ENCODE measurements at places on chromosomes 13 and 19.

DNA sequence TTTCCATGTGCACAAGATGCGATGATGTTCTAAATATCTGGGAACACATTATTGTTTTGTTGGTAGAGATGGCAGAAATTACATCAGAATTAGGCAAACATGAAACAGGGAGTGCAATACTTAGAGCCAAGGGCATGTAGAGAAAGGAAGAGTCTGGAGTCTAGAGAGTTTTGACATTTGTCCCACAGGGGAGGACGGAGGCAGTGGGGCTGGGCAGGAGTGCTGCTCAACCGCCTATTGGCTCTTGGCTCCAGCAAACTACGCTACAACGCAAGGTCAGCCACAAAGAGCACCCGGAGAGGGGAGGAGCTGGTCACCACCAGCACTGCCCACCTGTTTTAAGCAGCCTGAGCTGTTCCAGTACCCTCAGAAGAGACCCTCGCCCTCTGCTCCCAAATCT, 108.3 kb downstream of the ABCC4 start:
- no peak for DNase-seq

GRCh38 chr13:41463838-41464602, 6.7 kb downstream of the RGCC start:
- DNase-seq, result peak; percentile 39

DNA sequence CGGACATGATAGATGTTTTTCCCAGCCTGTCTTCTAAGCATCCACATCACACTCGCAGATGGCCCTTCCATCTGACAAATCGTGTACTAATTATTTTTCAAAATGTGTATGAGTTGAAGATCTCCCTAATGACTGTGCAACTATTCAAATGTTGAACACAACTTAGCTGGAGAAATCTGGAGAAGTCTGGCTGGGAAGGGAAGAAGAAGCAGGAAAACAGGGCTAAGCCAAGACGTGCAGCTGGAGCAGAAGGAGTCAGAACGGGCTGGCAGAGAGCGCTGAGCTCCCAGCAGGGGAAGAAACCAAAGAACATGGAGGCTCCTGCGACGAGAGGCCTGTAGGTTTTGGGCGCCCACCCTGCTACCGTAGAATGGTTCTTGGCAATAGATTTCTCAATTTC, 13.2 kb upstream of the LATS2 start:
- no peak for DNase-seq

DNA sequence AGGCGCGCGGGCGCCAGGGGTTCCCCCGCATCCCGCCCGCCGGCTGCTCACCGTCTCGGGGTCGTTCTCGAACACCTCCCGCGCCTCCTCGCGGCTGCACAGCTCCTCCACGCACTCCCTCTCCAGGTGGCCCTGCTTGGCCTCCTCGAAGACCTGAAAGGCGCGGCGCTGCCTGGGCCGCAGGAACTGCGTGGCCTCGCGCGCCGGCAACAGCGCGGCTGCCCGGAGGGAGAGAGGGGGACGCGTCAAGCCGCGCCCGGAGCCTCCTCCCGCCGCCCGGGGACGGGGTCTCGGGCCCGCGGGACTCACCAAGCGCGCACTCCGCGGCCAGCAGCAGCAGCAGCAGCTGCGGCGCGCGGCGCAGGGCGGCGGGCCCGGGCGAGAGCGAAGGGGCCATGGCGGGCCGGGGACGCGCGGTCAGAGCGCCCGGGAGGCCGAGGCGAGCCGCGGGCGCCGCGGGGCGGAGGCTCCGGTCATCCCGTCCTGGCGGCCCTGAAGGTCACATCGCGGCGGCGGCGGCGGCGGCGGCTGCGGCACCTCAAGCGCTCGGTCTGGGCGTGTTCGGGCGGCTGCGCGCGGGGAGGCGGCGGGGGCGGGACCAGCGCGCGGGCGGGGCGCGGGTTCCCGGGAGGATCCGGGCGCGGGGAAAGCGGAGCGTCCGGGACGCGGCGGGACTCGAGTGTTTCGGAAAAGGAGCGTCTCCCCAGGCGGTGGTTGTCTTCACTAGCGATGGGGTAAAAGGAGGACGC, at the start of gene GAS6:
TSS of gene GAS6 (minus strand) at position 553 of the 749 bp plus-strand sequence. CDS start at position 397, 156 bp downstream.
- peak; percentile 2 for DNase-seq

DNA sequence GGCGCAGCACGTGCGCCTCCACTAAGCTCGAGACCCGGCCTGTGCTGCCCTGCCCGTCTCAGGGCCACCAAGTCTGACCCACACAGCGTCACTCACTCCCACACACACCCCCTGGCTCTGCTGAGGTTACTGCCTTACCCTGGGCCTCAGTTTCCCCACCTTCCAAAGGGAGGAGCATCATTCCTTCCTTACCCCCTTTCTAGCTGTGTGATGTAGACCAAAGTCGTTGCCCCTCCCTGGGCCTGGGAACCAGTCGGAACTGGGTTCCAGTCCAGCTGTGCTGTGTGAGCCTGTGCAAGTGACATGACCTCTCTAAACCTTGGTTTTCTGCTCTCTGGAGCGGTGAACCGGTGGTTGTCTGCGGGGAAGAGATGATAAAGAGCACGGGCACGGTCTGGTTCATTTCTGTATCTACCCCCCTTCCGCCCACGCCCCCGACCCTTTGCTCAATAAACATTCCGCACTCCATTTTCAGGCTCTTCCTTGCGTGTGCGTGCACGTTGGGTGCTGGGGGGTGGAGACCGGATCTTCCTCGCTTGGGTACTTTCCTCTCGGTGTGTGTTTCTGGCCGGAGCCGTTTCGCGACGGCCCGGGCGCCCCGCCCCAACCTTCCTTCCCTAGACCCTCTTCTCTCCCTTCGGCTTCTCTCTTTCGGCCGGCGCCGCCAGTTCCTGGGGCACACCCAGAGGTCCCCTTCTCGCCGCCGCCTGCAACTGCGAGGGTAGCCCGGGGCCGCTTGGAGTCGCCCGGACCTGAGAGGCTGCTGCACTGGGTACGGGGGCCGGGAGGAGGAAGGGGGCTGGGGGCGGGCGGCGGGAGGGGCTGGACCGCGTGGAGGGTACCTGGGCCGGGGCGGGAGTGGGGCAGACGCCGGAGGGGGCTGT, at the start of gene ZNF581:
TSS of gene ZNF581 (plus strand) at position 647 of the 884 bp plus-strand sequence. CDS start 923 bp downstream, outside the sequence.
- DNase-seq, result peak; percentile 87

GRCh38 chr19:41478875-41479756, 36.2 kb downstream of the ERICH4 start:
- DNase-seq, result no peak

GRCh38 chr19:3556423-3556977, 886 bp downstream of the MFSD12 start:
- DNase-seq, result no peak

- DNase-seq, result no peak
These were observed 29.3 kb downstream of the ZNF571 start for GRCh38 chr19:37565370-37565669.

DNA sequence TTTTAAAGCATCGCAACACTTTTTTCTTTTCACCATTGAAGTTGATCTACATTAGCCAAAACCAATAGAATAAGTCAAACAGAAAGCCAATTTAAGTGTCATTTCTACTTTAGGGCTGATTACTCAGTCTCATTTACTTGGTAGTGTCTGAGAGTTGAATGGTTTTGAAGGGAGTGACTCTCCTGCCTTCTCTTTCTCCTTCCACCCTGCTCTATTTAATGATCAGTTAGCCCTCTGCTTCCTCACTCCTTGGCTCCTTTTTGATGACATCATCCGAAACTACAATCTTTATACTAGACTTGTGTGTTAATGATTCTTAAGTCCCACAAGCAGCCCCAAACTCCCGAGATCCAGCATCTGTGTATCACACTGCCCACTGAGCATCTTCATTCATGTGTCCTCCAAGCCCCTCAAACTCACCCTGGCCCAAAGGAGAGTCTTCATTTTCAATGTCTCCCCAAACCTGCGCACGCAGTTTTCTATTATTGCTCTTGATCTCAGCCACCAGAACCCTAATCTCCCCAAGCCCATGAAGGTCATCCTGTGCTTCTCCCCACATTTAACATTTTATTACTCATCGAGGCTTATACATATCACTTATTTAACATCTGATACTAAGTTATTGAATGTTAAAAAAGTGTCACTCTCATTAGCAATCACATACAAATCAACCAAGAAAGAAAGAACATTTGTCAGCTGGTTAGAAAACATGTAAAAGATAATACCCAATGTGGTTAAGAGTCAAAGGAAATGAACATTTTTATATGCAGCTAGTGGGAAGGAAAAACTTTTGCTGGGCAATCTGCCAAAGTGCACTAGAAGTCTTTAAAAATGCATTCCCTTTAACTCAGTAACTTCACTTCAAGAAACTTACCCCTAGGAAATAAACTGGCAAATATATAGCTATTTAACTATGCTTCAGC, 32.2 kb upstream of the ARGLU1 start:
- no peak for DNase-seq

- DNase-seq, result no peak
These were observed 16.4 kb downstream of the CARM1 start for GRCh38 chr19:10887616-10888367.

DNA sequence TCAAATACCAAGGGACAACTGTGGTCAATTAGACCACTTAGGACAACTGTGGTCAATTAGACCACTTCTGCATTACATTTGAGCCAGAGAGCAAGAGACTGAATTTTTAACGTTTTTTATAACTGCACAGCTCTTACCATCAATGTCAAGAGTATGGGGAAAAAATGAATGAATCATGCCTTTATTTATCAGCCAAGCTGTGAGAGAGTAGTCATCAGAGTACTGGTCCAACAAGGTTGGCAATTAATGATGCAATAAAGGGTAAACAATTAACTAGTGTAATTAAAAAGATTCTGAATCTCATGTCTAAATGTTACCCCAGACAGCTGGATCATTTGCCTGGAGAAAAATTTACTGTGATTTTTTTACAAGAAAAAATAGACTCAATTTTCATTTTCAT, 381.1 kb downstream of the LIG4 start:
- DNase-seq, result no peak

GRCh38 chr13:98843482-98843877, 91.0 kb upstream of the SLC15A1 start:
- no peak for DNase-seq

- no peak for DNase-seq
These were observed 9.7 kb downstream of the R3HDM4 start for GRCh38 chr19:903266-903797.

- no peak for DNase-seq
These were observed 46.3 kb downstream of the IRS2 start for GRCh38 chr13:109740121-109740520.

DNA sequence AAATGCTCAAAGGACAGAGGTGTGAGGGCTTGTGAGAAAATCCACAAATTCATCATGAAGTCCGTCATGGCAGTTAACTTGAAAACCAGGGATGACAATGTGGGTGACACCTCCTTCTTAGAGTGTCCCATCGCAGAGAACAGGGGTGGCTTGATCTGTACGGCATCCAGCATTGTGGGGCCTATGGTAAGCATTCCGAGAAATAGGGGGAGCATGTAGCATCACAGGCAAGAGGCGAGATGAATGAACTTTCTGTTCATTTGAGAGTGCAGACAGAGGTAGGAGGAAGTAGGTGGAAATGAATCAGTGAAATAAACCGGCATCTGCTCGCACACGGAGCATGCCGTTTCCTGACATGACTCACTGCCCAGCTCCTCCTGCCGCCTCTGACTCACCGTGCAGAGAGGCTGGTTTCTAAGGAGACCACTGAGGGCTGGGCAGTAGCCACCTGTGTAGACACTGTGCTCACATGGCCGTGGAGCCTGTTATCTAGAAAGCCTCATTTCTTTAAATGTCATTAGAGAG, 339.0 kb downstream of the RFC3 start:
- DNase-seq, result peak; percentile 92

DNA sequence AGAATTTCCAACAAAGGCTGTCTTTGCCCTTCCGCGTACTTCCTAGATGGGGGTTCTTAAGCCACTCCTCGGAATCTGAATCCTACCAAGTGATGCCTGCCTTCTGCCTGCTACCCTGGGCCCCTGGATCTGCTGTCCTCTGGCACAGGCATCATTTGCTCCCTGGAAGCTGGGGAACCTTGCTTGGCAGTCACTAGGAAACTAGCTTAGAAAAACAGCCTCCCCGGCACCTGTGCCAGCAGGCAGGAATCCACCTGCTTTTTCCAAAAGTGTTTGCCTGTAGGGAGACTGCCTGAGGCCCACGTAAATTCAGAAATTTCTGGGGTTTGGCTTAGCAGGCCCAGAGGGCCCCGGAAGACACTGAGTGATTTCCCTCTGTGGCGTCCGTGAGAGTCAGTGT, 442.4 kb downstream of the TSHZ3 start:
- no peak for DNase-seq

DNA sequence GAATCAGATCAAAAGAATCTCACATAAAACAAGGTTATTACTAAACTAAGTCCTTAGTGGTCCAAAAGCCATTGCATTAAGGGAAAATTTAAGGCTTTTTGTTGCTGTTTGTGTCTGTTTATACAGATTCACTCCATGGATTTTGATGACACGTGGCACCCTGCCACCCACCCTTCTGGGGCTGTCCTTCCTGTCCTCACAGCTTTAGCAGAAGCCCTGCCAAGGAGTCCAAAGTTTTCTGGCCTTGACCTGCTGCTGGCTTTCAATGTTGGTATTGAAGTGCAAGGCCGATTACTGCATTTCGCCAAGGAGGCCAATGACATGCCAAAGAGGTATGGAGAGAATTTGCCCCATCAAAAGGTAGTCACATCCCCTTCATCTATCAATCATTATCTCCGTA, 6.9 kb downstream of the ACOD1 start:
- no peak for DNase-seq

- no peak for DNase-seq
These were observed 5.4 kb upstream of the OLFM2 start for GRCh38 chr19:9941671-9942070.
